ENCODE measurements at places on chromosomes 12 and 14.
A peak's percentile ranks its signal among the peaks of the same experiment; 100 is the strongest.

DNA sequence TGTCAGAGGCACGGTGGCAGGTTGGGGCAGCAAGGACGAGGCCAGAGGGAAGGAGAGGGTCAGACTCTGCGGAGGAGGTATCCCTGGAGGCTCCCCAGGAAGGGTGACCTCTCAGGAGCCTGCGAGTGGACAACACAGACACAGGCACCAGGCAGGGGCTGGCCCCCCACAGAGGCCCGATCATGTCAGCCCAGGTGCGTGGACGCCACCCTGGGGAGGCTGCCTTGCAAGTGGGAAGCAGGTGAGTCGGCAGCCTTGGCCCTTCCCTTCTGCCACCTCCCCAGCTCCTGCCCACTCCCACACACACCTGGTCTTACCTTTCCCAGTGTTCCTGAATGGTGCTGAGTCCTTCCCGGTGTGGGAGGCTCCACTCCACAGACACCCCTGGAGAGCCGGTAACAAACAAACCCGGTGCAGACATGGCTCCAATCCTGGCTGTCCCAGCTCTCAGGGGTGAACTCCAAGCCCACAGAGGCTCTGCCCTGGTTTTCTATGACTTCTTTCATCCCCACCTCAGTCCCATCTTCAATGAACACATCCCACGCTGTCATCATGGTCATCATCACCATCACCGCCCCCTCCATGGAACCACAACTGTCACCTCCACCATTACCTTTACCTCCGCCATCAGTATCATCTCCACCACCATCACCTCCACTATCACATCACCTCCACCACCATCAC lies 5.2 kb downstream of the ZBTB42 start:
- DNase-seq, result no peak

GRCh38 chr14:27253966-27254365 lies 656.1 kb upstream of the NOVA1 start:
- no peak for DNase-seq

GRCh38 chr12:83538361-83538965 lies 851.8 kb downstream of the TMTC2 start:
- DNase-seq, result no peak

DNA sequence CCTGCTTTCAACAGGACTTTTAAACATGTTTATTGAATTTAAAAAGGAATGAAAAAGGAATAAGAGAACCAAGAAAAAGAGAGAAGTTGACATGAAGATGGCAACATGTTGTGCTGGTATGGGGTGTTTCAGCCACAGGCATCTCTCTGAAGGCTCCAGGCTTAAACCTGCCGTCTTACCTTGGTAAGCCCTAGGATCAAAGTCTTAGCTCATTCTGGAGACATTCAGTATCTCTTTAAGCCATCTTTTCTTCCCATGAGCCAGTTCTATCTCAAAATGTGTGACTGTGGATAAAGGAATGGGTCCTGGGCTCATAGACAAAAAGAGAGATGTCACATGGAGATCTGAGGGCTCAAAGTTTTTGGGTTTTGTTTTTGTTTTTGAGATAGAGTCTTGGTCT lies 1.6 kb upstream of the TFCP2 start:
- DNase-seq, result no peak

- DNase-seq, result no peak
Observed at GRCh38 chr12:113777751-113778150, 188.4 kb downstream of the RBM19 start.

- peak; percentile 34 for DNase-seq
Observed at GRCh38 chr12:96241846-96242256, 47.7 kb downstream of the ELK3 start.

- peak; percentile 8 for DNase-seq
Observed at GRCh38 chr12:48542300-48542928, 17.0 kb downstream of the OR8S1 start.

DNA sequence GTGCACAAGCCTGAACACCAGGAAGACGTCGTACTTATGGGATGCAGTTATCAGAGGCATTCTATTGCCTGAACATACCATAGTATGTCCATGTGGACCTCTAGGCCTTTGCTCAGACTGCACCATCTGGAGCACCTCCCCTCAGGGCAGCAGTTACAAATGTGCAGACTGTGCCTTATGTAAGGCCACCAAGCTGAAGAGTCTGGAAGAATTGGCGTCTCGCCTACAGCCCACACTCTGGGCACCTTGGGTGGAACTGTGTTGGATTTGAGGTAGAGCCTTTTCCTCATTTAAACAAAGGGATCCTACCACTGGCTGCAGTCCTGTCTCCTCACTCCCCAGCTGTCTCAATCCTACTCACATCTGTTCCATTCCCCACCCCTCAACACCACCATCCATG lies 204.3 kb upstream of the FRMD6 start:
- DNase-seq, result no peak

- no peak for DNase-seq
Observed at GRCh38 chr12:47400266-47400665, 305.6 kb downstream of the RPAP3 start.

DNA sequence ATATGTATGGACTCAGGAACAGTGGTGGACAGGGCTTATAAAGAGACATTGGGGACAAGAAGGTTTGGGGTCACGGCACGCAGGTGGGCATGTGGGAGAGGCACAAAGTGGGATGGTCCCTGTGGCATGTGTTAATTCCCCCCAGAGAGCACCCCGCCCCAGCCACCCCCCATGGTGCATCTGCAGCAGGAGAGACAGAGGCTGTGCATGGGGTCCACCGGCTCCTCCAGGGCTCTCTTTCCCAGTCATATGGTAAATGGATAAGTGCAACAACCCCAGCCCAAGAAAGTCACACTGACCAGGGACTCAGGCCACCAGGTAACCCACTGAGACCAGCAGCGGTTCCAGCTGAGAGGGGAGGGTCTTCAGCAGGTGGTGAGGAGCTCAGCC lies 242.1 kb downstream of the BCL11B start:
- DNase-seq, result no peak

- no peak for DNase-seq
Observed at GRCh38 chr14:49598189-49598484, 603 bp upstream of the LRR1 start.

DNA sequence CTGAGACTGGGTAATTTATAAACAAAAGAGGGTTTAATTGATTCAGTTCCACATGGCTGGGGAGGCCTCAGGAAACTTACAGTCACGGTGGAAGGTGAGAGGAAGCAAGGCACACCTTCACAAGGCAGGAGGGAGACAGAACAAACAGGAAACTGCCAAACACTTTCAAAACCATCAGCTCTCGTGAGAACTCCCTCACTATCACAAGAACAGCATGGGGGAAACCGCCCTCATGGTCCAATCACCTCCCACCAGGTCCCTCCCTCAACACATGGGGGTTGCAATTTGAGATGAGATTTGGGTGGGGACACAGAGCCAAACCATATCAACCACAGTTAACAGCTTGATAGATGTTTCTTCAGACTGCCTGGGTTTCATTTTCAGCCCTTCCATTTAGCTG lies 6.2 kb upstream of the GNPNAT1 start:
- no peak for DNase-seq

- DNase-seq, result no peak
Observed at GRCh38 chr12:121822393-121823100, 18.7 kb downstream of the SETD1B start.

GRCh38 chr12:23827353-23827752 lies 122.1 kb downstream of the SOX5 start:
- no peak for DNase-seq

DNA sequence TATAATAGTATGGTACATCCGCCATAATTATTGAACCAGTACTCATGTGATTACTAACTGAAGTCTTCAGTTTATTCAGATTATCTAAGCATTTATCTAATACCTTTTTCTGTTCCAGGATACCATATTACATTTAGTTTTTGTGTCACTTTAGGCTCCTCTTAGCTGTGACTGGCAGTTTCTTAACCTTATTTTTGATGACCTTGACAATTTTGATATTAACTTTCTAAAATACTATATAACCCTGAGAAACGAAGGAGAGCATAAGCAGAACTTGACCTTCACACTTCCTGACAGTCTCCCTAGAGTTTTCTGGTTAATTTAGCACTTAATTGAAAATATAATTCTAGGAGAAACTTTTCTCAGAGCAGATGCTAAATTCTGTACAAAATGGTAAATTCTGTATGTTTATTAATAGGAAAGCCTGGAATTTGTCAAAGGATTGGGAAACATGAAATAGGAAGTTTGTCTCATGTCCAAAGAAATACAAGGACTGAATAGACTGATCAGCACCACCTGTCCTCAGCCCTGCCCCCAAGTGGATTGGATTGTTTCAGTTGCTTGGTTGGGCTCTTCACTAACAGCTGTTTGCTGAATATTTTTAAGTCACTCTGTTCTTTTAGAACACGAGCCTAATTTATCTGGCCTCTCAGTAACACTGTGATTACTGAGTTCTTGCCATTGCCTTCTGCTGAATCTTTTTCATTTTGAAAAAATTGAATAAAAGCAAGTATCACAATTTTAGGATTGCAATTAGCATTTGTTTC lies 6.0 kb downstream of the BICDL1 start:
- no peak for DNase-seq

GRCh38 chr14:73937012-73937411 lies 12.9 kb downstream of the FAM161B start:
- no peak for DNase-seq

GRCh38 chr12:68378872-68379606 lies 46.9 kb upstream of the MDM1 start:
- no peak for DNase-seq

DNA sequence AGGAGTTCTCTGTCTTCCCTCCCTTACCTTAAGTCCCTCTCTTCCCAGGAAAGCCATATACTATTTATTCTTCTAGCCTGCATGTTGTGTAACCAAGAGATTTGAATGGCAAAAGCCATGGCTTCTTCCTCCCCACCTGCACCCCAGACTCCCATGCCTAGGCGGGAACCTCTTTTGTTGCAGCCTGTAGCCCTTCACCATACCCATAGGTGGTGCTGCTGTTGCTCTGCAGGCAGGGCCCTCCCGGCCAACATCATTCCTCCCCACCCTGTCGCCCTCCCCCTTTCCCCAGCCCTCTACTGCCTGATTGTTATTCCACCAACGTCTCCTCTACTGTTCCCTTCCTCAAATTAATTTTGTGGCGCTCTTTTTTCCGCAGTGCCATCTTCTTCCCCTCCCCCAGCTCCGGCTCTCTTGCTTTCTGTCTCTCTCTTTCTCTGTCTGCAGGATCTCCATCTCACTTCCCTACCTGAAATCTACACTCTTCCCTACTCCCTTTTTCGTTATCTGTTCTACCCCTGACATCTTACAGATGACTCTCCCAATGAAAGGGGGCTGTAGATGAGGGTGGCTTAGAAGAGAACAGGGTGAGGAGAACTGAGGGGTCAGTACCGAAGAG lies 13.8 kb downstream of the NGDN start:
- no peak for DNase-seq

- no peak for DNase-seq
Observed at GRCh38 chr14:89906000-89906399, 48.5 kb downstream of the EFCAB11 start.

DNA sequence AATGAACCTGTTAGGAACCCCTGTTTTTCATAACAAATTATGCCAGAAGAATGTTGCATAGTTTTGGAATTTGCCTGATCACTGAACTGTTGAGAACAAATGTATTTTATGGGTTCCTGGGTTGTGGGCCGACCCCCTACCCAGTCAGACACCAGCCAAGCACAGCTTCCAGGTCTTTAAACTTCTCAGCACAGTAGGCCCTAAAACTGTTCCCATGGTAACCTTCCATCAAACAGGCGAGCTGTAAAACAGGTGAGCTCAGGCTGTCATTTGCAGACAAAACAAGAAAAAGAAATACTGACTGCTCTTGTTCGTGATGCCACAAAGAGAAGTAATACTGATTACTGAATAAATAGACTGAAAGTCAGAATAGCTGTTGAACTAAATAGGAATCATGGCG lies 147.0 kb downstream of the PTPRO start:
- DNase-seq, result no peak

DNA sequence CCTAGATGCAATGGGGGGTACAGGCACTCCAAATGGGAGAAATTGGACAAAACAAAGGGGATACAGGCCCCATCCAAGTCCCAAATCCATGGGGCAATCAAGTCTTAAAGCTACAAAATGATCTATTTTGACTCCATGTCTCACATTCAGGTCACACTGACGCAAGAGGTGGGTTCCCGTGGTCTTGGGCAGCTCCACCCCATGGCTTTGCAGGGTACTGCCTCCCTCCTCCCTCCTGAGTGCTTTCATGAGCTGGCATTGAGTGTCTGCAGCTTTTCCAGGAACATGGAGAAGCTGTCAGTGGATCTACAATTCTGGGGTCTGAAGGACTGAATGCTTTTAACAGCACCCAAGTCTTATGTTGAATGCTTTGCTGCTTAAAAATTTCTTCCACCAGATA lies 274.5 kb upstream of the LRIG3 start:
- DNase-seq, result no peak

- no peak for DNase-seq
Observed at GRCh38 chr12:97481428-97481827, 18.8 kb downstream of the RMST start.

DNA sequence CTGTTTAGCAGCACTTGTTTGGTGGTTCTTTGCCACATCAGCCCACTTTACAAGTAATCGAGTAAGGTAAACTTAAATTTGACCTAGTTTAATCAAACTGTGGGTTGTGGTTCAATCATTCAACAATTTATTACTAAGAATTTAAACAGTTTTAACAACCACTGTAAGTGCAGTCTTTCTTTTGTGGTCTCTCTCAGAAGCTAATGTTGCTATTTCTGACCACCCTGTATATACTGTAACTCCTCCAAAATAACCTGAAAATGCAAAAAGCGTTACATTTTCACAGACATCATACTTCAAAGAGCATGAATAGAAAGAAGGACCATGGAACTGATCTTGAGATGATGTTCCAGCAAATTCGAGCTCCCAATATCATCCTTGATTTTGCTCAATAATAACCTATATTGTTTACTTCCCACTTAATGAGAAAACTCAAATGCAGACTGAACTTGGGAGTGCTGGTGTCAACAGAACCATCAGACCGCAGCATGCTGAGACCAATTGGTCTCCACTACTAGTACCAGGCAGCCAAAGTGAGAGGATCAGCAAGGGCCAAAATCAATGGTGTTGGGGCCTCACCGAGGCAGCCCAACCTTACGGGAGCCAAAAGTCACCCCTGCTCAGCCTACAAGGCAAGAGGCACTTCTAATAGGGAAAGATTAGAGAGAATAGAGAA lies 22.1 kb downstream of the IFNG-AS1 start:
- no peak for DNase-seq

GRCh38 chr12:57476993-57477709 lies 2.5 kb downstream of the ARHGAP9 start:
- DNase-seq, result no peak

GRCh38 chr14:71538938-71539649 lies 393.1 kb upstream of the RGS6 start:
- DNase-seq, result no peak

GRCh38 chr14:58637391-58638230 lies at the start of gene DACT1:
TSS of gene DACT1 (plus strand) at chr14:58637962. CDS start at chr14:58638203, 241 bp downstream.
- DNase-seq, result peak; percentile 49

- DNase-seq, result no peak
Observed at GRCh38 chr12:107864235-107864634, 89.7 kb downstream of the ASCL4 start.

GRCh38 chr12:15982471-15982870 lies 71.3 kb downstream of the DERA start:
- no peak for DNase-seq

DNA sequence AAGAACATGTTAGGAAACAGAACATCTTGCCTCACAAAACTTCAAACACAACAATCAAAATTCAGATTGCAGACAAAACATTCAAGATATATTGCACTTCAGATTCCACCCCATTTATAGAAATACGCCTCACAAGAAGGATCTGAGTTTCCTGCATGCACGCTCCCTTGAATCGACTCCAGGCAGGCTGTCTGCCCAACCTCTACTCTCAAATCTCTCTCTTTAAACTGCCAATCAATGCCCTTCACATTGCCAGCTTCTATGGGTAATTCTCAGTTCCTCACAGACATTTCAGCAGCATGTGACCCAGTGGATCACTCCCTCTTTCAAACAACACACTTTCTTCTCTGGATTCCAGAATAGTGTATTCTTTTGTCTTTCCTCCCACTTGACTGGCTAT lies 184.1 kb downstream of the PRKD1 start:
- no peak for DNase-seq
